ENCODE measurements at places on chromosomes 3 and 15. TPM values are rescaled to one million over a fixed set of nuclear protein-coding genes. Genes with fewer than 3 reads are reported as not detected.

Gene ITGB5
- total RNA-seq, result 3.1 TPM

DNA sequence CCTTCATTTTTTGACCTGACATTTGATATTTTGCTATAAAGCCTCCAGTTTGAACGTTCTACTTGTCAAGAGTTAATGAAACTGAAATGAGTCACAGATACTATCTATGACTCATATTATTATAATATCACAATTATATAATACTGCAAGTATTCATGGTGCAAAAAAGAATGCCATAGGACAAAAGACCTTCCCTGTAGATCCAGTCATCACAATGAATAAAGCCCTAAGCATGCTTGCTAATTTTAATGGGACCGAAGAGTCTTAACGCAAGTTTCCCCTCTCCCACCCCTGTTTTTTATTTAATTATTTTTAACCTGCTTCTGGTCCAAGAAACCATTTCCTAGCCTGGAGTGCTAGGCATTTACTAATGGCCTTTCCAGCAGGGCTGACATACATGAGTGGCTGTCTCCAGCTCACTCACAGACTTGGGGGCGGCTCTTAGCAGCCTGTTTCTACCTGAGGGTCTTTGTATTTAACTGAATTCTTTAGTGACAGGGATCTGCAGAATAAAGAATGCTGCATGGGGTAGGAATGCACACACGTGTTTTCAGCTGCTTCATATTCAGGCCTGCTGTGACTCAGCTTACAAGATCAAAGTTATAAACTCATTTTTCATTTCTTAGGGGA, 61.2 kb downstream of the THBS1 start:
- no peak overlapping the region for H3K4me3 ChIP-seq
- peaks cover 10% of the 10 kb centered on the region for H3K4me1 ChIP-seq
- no peaks in the 10 kb centered on the region for H3K36me3 ChIP-seq
- H3K27ac ChIP-seq, result peak overlapping the region; percentile 91
- DNase-seq, result no peak
- H3K27me3 ChIP-seq, result no peaks in the 10 kb centered on the region

Gene CFAP92
- total RNA-seq, result 0.37 TPM

DNA sequence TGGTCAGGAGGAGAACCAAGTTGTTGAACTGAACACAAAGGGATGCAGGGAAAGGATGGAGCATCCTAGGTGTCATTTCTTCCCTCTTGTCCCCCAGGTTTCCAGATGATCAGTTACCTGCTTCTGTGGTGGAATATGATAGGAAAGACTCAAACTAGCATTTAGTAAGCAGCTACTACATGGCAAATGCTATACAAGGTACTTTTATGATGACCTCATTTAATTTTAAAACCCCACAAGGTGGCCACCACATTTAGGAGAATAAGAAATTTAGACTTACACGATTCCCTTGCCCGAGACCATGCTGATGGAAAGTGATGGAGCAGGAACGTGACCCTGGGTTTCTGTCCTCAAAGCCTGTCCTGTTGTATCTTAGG, 40.9 kb downstream of the CCR4 start:
- H3K36me3 ChIP-seq, result no peaks in the 10 kb centered on the region
- H3K4me1 ChIP-seq, result peaks cover 50% of the 10 kb centered on the region
- H3K27me3 ChIP-seq, result no peaks in the 10 kb centered on the region
- no peak for DNase-seq
- H3K27ac ChIP-seq, result peak overlapping the region; percentile 97

Gene CHRM5
- not detected for total RNA-seq

Gene SERINC4
- total RNA-seq, result not detected

DNA sequence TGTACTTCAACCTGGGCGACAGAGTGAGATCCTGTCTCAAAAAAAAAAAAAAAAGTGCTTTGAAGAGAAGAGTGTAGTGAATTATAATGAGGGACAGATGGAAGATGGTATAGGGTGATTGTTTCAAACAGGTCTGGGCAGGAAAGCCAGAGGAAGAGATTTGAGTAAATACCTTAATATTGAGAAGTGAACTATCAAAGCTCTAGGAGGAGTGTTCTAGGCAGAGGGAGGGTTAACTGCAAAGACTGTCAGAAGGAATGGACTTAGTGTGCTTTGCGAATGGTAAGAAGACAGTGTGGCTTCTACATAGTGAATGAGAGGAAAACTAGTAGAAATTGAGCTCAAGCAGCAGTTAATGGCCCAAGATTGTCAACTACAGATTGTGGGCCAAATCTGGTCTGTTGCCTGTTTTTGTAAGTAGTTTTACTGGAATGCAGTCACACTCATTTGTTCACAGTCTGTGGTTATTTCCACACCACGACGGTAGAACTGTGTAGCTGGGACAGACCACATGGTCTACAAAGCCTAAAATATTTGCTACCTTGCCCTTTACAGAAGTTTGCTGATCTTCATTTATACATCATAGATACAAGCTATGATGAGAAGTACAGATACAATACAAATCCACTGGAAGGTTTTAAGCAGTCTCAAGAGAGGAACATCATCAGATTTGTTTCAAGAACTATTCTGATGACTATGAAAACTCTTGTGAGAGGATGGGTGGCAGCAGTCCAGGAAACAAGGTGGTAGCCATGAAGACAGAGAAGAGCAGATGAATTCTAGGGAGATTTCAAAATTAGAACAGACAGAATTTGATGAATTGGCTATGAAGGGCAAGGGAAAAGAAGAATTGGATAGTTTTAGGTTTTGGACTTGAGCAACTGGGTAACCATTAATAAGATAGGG, 16.5 kb upstream of the USP50 start:
- peaks cover 2% of the 10 kb centered on the region for H3K4me1 ChIP-seq
- H3K4me3 ChIP-seq, result peak overlapping the region; percentile 10
- H3K27me3 ChIP-seq, result no peaks in the 10 kb centered on the region
- no peak for DNase-seq
- H3K36me3 ChIP-seq, result peaks cover 7% of the 10 kb centered on the region

DNA sequence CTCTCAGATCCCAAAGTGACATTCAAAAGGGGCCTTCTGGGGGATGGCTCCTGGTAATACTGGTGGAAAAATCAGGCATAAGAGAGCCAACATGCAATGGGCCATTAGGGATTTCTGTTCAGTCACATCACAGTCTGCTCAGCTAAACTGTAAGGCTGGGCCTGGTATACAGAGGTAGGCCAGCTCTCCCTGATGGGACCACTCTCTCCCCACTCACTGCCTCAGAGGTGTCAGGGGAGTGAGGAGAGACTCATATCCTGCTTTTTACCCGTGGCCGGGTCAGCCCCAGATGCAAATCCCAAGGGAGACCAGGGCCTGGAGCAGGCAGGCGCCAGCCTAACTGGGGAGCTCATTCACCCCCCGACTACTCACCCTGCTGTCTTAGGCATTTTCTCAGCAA, 48.1 kb upstream of the TPM1 start:
- peaks cover 2% of the 10 kb centered on the region for H3K36me3 ChIP-seq
- H3K27me3 ChIP-seq, result peaks cover 30% of the 10 kb centered on the region
- no peak overlapping the region for H3K4me3 ChIP-seq
- no peaks in the 10 kb centered on the region for H3K4me1 ChIP-seq
- no peak for DNase-seq

- H3K36me3 ChIP-seq, result peaks cover 8% of the 10 kb centered on the region
- no peak overlapping the region for H3K4me3 ChIP-seq
- DNase-seq, result no peak
These were observed 21.5 kb upstream of the MTHFS start for GRCh38 chr15:79918278-79918677.

Gene CGNL1
- not detected for total RNA-seq

DNA sequence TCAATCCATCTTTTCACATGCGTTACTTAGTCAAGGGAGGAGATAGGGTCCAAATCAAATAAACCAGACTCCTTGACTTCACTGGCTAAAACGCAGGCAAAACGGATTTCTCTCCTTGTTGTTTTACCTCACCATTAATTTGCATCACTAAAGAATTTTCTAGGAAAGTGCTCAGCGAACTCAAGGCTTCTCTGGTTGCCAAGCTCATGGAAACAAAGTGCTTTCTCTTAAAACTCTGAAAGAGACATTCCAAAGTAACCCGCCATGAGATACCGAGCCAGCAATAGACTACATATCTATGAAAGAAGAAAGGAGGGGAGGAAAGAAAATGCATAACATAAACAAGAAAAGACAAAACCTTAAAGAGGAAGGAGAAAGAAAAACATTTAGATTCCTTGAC, 211.7 kb upstream of the WNT5A start:
- H3K36me3 ChIP-seq, result no peaks in the 10 kb centered on the region
- H3K4me1 ChIP-seq, result no peaks in the 10 kb centered on the region
- H3K27me3 ChIP-seq, result peaks cover 5% of the 10 kb centered on the region
- H3K27ac ChIP-seq, result no peak overlapping the region
- DNase-seq, result no peak

DNA sequence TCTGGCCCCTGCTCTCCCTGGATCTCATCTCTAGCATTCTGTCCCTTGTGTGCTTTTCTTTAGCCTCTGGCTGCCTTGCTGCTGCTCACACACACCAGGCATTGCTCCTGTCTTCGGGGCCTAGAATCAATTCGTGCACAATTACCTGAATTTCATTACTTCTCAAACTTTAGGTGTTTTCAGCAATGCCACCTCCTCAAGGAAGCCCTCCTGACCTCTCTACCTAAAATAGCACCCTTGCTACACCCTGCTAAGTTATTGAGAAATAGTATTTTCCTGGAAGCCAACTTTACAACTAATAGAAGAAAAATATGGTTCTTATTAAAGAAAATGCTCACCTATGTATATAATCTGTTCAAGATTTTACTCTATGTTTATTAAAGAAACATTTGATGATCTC, 40.4 kb downstream of the CP start:
- no peaks in the 10 kb centered on the region for H3K27me3 ChIP-seq
- peaks cover 6% of the 10 kb centered on the region for H3K36me3 ChIP-seq
- H3K4me3 ChIP-seq, result no peak overlapping the region
- H3K4me1 ChIP-seq, result no peaks in the 10 kb centered on the region

Gene SLC12A1
- not detected for total RNA-seq

GRCh38 chr15:53447053-53447574, 312.3 kb downstream of the WDR72 start:
- H3K4me3 ChIP-seq, result no peak overlapping the region
- no peaks in the 10 kb centered on the region for H3K36me3 ChIP-seq
- no peaks in the 10 kb centered on the region for H3K4me1 ChIP-seq
- no peak overlapping the region for H3K27ac ChIP-seq

GRCh38 chr15:68389936-68390817, 41.8 kb downstream of the ITGA11 start:
- DNase-seq, result no peak
- H3K4me3 ChIP-seq, result no peak overlapping the region
- H3K36me3 ChIP-seq, result peaks cover 8% of the 10 kb centered on the region
- H3K4me1 ChIP-seq, result peaks cover 2% of the 10 kb centered on the region

DNA sequence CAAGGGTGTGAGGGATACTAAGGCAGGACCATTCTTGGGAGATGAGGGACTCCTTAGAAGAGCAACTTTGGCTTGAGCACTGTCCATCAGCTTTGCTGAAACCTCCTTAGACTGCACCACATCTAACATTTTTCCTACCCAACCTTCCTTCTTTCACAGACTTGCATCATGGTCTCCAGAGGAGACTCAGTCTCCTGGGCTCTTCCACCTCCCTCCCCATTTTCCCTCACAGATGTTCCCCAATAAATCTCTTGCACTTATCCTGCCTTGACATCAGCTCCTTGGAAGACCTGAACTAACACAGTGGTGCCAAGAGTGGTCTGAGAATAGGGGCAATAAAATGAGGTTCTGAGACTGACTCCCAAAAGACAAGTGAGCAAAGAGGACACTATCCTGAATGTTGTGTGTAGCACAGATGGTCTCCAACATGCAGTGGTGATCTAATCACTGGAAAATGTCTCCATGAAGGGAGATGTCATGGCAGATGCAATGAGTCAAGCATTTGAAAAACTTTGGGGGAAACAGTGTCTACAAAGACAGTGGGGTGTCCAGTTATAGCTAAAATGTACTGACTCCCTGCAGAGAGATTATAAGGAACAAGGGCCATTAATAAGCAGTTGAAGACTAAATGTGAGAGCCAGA, 26.0 kb upstream of the BOC start:
- no peaks in the 10 kb centered on the region for H3K36me3 ChIP-seq
- H3K4me3 ChIP-seq, result no peak overlapping the region
- peaks cover 10% of the 10 kb centered on the region for H3K27me3 ChIP-seq
- H3K4me1 ChIP-seq, result no peaks in the 10 kb centered on the region
- H3K27ac ChIP-seq, result no peak overlapping the region
- DNase-seq, result no peak

Gene ZNF620
- total RNA-seq, result 0.94 TPM

GRCh38 chr3:160370987-160371857, 27.8 kb downstream of the IFT80 start:
- no peak for DNase-seq
- H3K27ac ChIP-seq, result peak overlapping the region; percentile 1
- peaks cover 11% of the 10 kb centered on the region for H3K4me1 ChIP-seq
- H3K36me3 ChIP-seq, result peaks cover 11% of the 10 kb centered on the region

- H3K4me3 ChIP-seq, result no peak overlapping the region
- no peak overlapping the region for H3K27ac ChIP-seq
These were observed 32.0 kb upstream of the MANF start for GRCh38 chr3:51353131-51353530.

- peaks cover 35% of the 10 kb centered on the region for H3K4me1 ChIP-seq
- H3K4me3 ChIP-seq, result no peak overlapping the region
- H3K27me3 ChIP-seq, result no peaks in the 10 kb centered on the region
- no peak for DNase-seq
These were observed 6.3 kb upstream of the ITPKA start for GRCh38 chr15:41487381-41487780.

DNA sequence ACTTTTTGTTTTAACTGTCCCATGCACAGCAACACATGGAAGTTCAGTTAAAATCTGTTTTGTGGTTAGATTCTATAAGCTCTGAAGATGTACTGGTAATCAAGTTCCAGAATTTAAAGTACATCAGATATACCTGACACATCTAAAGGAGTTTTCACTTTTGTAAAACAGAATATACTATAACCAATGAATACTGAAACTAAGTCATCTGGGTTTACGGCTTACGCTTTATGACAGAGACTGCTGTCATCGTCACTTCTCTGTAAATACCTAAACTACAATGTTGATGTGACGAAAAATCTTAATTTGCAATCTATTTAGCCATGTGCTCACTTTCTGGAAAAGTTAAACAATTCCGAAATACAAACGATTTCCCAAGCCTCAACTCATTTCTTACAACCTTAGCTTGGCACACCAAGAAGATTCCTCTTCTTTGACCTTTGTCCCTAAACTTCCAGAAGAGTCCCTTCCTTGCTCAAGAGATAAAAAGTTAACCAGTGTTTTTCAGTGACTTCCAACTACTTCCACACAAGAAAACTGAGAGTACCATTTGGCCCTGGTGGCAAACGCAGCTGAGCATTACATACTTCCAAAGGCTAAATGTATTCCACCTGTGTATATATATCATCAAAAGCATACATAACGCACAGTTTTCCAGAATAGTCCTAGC, 56.8 kb upstream of the NEK10 start:
- H3K4me1 ChIP-seq, result peaks cover 6% of the 10 kb centered on the region
- H3K27me3 ChIP-seq, result no peaks in the 10 kb centered on the region
- no peak overlapping the region for H3K4me3 ChIP-seq
- H3K36me3 ChIP-seq, result peaks cover 4% of the 10 kb centered on the region

GRCh38 chr3:113079218-113079961, 88.6 kb downstream of the GTPBP8 start:
- no peak for DNase-seq
- H3K27me3 ChIP-seq, result no peaks in the 10 kb centered on the region
- no peak overlapping the region for H3K4me3 ChIP-seq
- H3K27ac ChIP-seq, result no peak overlapping the region
- peaks cover 2% of the 10 kb centered on the region for H3K36me3 ChIP-seq
- H3K4me1 ChIP-seq, result no peaks in the 10 kb centered on the region

GRCh38 chr3:117844676-117845075, 1135.1 kb downstream of the TUSC7 start:
- no peak overlapping the region for H3K27ac ChIP-seq
- no peak overlapping the region for H3K4me3 ChIP-seq
- DNase-seq, result no peak
- H3K4me1 ChIP-seq, result no peaks in the 10 kb centered on the region
- H3K27me3 ChIP-seq, result no peaks in the 10 kb centered on the region
- H3K36me3 ChIP-seq, result no peaks in the 10 kb centered on the region

Data from T-helper 17 cell (primary cell).